ENCODE measurements at places on chromosomes 11 and 22. TPM values are rescaled to one million over a fixed set of nuclear protein-coding genes. Genes with fewer than 3 reads are reported as not detected.
A peak's percentile ranks its signal among the peaks of the same experiment; 100 is the strongest.

- DNase-seq, result no peak
Measured at GRCh38 chr11:86798988-86799387, 1.4 kb upstream of the PRSS23 start.

GRCh38 chr11:40129266-40129665 lies 1330.2 kb downstream of the LRRC4C start:
- DNase-seq, result no peak

DNA sequence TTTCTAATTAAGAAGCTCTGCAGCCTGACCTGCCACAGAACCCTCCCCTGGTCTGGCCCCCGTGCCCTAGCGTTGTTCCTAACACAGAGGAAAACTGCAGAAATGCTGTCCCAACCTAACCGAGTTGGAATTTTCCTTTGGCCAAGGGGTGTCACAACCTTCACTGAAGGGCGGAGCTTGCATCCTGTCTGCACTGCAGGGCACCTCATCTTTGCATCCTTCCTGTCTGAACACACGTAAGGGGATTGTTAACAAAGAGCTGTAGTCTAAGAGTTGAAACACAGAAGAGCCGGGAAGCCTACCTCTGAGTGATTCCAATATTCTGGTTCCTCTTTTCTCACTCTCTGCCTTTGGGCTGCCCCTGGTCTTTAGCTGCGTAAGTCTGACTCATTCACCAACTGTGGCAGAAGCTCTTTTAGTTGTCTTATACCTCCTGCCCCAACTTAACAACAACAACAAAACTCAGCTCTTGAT lies 1.6 kb downstream of the DIXDC1 start:
- DNase-seq, result no peak

- no peak for DNase-seq
Measured at GRCh38 chr22:31305194-31305593, 12.9 kb upstream of the PIK3IP1 start.

DNA sequence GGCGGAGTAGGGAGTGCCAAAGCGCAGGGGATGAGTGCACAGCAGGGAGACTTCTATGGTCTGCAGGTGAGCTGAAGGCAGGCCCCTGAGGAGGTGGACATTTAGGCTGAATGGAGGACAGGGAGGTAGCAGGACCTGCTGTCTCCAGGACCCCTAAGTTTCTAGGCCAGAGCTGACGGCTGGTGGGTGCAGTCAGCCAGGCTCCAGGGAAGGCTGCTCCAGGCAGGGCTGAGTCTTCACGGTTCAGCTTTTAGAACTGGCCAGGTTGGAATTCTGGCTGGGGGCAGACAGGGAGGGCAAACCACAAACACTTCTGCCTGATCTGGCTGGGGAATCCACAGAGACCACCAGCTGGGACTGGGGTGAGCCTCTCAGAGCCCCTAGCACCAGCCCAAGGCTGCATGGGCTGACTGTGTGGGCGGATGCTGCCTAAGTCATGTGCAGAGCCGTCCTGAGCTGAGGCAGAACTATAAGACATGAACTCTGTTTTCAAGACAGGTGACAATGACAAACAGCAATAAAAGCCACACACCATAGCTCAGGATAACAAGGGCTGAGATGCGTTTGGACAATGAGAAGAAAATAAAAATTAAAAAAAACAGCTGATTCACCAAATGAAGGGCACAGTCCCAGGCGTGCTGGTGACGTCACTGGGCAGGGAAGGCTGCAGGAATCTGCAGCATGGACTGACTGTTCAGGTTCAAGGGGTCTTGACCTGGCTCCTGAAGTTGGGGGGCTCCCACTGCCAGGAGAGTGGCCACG lies 10.4 kb upstream of the MALAT1 start:
- DNase-seq, result peak; percentile 79

- DNase-seq, result no peak
Measured at GRCh38 chr11:27861706-27862430, 161.6 kb upstream of the BDNF start.

DNA sequence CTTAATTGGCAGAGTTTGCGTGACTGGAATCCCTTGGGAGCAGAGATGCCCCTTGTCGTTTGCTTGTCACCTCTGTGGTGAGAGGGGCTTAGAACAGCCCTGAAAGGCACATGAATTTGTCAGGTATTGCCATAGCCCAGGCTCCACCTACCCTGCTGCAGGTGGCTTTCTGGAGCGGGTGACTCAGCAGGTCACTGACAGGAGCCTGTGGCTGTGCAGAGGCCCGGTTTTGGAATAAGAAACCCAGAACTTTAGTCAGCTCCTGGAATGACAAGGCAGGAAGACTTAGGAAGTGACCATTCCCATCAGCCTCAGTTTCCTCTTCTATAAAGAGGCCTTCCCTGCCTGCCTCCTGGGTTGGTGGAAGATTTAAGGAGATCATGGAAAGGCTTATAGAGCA lies 539.7 kb downstream of the INSC start:
- no peak for DNase-seq

DNA sequence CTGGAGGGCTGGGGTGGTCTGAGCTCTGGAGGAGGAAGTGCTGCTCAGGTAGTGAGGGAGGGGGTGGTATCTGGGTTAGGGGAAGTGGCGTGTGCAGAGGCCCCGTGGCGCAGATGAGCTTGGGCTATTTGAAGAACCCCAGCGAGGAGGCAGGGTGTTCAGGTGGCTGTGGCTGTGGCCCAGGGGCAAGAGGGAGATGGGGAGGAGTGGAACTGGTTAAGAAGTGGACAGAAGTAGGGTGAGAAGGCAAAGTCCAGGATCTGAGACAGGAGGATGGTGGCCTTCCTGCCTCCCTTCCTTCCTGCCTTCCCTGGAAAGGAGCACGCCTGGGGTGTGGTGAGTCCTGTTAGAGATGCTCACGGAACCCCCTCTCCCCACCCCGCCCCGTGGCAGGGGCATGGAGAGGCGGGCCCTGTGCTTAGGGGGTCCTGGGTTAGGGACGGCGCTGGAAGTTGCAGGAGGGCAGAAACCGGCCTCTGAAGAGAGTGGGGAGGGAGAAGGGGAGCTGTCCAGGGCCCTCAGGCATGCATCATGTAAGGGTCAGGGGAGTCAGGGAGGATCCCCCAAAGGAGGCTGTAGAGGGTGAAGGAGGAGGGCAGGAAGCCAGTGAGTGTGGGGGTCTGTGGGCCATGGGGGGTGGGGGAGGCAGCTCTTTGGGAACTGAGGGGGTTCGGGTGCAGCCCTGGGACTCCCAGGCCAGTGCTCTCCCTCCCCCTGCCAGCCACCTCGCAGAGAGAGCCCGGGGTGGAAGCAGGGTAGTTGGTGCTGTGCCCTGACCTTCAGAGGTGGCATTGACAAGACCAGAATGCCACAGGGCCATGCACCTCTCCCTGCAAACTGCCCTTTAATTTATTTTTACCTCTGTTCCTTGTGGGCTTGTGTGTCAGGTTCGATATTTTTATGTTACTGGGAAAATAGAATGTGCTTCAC lies 63.7 kb upstream of the PARVG start:
- peak; percentile 44 for DNase-seq

GRCh38 chr22:25370322-25370721 lies 150.9 kb downstream of the CRYBB2 start:
- no peak for DNase-seq

- DNase-seq, result no peak
Measured at GRCh38 chr11:88292171-88292843, 45.2 kb downstream of the CTSC start.

GRCh38 chr11:31652528-31652927 lies 143.0 kb downstream of the ELP4 start:
- DNase-seq, result no peak

GRCh38 chr11:44617671-44618461 lies 52.4 kb downstream of the CD82 start:
- peak; percentile 80 for DNase-seq

GRCh38 chr22:44025171-44026065 lies 1.3 kb downstream of the PARVB start:
- DNase-seq, result no peak

DNA sequence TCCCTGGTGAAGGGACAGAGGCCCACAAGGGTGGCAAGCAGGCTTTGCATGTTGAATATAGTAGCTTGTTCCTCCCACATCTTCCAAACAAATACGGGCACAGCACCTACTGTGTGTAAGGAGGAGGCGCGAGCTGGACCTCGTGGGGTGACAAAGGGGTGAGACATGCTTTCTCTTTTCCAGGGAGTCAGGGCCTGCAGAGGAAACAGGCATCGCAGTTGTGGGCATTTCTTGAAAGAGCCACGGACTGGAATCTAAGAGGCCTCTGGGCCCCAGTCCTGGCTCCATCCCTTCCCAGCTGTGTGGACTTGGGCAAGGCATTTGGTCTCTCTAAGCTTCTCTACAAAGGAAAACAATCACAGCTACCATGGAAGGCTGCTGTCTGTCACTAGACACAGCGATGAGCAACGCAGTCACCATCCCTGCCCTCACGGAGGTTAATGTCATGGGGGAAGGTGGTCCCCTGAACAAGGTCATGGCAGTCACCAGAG lies 13.0 kb upstream of the CDC42EP1 start:
- DNase-seq, result no peak

- DNase-seq, result no peak
Measured at GRCh38 chr11:15370495-15371147, 255.9 kb downstream of the INSC start.

GRCh38 chr11:10108915-10109680 lies 184.9 kb downstream of the SBF2 start:
- DNase-seq, result no peak

DNA sequence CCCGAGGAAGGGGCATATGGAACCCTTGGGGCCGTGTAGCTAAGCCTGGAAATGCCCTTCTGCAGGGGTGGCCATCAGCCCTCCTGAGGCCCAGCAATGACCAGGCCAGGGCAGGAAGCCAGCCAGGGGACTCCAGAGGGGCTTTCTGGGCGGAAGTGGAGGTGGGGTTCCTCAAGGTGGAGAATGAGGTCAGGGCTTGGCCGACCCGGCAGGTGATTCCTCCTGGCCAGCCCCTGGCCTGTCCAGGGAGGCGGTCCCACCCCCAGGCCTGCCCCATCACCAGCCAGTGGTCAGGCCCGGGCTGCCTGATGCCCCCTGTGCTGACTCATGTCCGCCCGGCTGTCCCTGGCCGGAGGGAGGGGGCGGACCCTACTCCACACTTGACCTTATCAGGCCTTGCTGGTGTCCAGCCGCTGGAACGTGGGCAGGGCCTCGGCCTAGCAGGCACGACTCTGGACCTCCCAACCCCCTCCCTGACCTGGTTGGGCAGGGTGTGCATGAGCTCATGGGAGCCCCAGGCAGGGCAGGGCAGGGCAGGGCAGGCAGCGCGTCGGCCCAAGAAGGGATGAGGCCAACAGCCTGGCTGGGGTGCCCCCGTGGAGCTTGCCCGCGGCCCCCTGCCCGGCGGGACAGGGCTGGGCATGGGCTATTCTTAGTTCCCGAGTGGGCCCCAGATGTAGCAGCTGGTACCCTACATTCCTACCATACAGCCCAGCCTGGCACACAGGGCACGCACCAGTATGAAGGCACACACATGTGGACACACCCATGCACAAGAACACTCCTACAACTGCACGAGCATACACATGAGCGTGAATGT lies 35.9 kb downstream of the RPL3 start:
- peak; percentile 82 for DNase-seq

Gene TMPRSS4
- not detected for total RNA-seq

Gene HBG2
- total RNA-seq, result not detected

Gene CREB3L1
- total RNA-seq, result 83.1 TPM

Gene KCNJ1
- not detected for total RNA-seq

Gene RAG1
- total RNA-seq, result 1.6 TPM

Gene OR8A1
- total RNA-seq, result 0.07 TPM

Gene OR8D1
- total RNA-seq, result not detected

Data from chondrocyte (in vitro differentiated cells).